Fibroblast of skin of left quadriceps (primary cell): ENCODE measurements at places on chromosomes 6 and 20.

- no peak for DNase-seq
These were observed 17.5 kb upstream of the MRAP2 start for GRCh38 chr6:84016029-84016428.

DNA sequence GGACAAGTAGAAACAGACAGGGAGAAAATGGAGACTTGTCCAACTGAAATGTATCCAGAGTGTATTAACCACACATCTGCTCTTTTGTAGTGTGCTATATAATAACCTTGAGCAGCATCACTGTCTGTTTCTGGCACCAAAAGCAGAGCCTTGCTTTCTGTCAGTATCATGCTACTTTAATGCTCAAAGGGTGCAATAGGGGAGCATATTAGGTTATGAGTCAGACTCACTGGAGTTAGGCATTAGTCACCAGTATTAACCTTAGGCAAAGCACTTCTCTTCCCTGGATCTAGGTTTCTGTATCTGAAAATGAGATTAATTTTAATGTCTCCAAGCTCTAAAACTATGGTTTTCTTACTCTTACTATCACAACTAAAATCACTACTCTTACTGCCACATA is 280.1 kb downstream of the TFAP2B start:
- no peak for DNase-seq

DNA sequence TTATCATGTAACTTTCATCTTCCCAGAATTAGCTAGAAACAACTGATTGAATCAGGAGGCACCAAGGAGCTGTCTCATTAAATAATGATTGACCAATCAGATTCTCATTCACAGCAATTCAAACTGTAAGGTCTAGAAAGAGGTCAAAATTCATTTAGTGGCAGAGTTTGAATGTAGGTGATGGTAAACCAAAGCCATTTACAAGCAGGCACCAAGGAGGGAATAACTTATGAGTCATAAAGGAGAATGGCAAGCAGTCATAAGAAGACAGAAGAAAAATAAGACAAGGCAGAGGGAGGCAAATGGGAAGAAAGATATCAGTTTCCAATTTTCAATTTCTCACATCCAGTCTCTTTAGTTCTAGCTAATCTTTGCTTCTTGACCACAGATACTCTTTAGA is 52.9 kb upstream of the DEFB112 start:
- DNase-seq = no peak

GRCh38 chr6:159053781-159054398 is 9.1 kb upstream of the TAGAP start:
- DNase-seq = no peak

- no peak for DNase-seq
These were observed 70.5 kb upstream of the MYLIP start for GRCh38 chr6:16058201-16058928.

- no peak for DNase-seq
These were observed 18.4 kb upstream of the MRPS18A start for GRCh38 chr6:43705996-43706395.

GRCh38 chr6:163588220-163588919 is 173.9 kb downstream of the QKI start:
- peak; percentile 21 for DNase-seq

DNA sequence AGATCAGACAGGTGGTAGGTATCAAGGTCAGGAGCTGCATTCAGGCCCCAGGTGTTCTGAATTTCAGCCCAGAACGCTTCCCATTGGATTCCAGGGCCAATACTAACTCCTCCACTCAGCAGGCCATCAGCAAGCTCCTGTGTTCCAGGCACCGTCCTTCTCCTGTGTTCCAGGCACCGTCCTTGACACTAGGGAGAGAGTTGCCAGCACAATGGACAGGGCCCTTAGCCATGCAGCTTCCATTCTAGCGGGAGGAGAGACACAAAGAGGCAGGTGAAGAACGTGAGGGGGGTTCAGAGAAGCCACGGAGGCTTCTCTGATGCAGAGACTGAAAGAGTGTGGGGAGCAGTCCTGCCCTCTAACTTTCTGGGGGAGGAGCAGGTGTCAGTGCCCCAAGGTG is 77.7 kb downstream of the FOXC1 start:
- DNase-seq = no peak

GRCh38 chr6:97497713-97498331 is 214.8 kb upstream of the MMS22L start:
- DNase-seq = peak; percentile 36

DNA sequence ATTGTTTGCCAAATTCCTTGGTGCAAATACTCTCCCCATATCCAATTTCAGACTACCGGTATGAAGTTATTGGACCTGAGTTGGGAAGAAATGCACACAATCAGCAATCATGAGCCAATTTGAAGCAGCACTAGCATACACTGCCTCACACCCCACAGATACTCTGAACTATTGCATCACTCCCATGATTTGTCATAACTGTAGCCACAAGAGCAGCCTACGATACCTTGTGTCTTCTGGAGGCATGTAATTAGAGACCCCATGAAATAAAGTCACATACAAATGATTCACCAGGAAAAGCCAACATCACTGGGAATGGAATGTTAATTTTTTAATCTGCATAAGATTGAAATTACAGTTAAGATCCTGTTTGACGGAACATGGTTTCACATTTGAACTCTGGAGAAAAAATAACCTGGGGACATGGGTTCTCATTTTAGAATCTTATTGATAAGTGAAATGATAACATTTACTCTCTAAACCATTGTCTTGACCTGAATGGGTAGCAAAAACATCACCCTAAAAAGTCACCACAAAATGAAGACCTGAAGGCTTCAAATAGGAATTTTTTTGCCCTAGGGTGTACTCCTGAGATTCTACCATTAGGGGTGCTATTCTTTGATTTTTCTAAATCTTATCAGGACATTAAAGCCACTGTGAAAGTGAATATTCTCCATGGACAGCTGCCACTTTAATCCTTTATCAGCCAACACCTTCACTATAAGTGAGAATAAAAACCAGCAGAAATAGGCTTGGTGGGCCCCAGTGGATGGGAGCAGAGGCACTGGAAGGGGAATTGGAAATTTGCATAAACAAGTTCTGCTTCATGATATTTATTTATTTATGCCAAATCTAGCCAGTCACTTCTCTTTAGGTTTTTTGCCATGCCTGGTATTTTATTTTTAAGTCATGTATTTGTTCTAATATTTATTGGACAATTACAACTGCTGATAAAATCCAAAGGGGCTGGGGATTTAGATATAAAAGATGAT is 34.5 kb upstream of the HBS1L start:
- peak; percentile 54 for DNase-seq

DNA sequence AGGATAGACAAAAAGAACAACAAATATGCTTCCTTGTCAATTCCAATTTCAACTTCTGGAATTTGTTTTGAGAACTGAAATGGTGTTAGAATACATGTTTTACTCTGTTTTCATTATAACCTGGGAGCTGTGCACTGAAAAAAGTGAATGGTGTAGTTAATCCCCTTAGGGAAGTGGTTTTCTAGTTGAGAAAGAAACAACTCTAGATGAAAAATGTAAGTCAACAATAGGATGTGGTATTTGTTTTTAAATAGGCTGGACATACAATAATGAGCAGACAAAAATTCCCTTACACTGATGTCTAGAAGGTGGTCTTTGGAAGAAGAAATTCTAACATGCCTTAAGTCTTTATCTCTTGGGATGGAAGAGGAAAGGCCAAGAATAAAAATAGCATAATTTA is 59.9 kb upstream of the TINAG start:
- no peak for DNase-seq

- no peak for DNase-seq
These were observed 141.6 kb upstream of the SHLD1 start for GRCh38 chr20:5608442-5609161.

DNA sequence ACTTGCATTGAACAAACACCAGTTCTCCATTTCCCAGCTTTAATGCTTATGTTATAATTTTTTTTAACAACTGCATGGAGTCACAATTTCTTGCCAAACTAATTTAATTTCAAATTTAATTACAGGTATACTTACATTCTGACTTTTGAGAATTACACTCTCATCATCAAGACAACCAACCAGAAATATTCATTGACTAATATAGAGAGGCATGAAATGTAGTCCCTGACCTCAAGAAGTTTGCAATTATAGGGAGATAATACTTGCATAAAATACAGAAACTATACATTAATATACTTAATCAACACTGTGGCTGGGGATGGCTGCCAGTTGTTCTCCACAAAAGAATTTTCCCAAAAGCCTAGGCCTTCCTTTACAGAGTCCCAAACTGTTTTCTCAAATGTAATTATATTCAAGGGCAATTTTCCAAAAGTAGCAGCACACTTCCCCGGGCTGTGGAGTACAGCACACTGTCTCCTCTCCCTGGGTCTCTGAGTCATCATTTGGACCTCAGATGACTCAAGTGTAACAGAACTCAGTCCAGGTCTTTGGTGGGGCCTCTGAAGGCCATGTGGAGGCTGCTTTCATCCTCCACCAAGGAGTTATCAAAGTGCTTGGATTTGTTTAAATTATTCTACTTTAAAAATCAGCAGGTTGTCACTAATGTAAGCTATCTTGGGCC is 114.1 kb downstream of the KIF16B start:
- DNase-seq = peak; percentile 78

DNA sequence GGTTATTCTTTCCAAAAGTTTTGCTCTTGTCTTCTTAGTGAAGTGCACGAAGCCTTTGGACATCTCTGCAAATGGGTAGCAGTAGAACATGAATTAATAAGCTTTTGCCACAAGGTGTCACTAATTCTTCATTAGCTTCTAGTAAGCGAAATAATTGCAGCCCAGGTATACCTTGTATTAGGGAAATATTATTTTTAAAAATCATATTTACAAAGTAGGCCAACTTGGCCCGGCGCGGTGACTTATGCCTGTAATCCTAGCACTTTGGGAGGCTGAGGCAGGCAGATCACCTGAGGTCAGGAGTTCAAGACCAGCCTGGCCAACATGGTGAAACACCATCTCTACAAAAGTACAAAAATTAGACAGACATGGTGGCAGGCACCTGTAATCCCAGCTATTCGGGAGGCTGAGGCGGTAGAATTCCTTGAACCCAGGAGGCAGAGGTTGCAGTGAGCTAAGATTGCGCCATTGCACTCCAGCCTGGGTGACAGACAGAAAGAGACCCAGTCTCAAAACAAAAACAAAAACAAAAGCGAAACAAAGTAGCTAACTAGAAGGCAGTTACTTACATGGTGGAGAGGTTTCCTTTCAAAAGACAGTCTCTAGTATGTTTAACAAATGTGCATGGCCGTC is 8.8 kb upstream of the RSPH3 start:
- no peak for DNase-seq

- DNase-seq = no peak
These were observed 9.1 kb upstream of the REPS1 start for GRCh38 chr6:138997136-138997535.

GRCh38 chr6:20686142-20686541 is 151.9 kb downstream of the CDKAL1 start:
- DNase-seq = no peak

DNA sequence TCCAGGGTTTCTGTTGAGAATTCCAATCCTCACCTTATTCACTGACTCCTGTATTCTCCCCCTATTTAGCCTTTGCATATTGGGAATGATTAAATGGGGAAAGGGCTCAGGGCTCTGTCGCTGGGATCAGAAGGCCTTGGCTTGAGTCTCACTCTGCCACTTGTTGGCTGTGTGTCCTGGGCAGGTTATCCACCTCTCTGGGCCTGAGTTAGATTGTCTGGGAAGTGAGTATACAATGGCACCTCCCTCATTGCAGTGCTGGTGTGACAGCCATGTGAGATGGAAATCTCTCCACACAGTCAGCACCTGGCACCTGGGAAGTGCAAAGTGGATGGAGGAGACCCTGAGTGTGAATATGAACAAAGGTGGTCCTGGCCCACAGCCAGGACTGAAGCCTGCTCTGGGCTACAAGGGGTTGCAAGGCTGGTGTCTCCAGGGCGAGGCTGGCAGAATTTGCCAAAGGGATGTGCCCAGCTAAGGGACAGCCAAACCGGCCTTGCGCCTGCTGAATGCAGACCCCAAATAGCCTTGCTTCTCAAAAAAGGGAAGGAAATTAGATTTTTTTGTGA is 200.0 kb upstream of the PMEPA1 start:
- DNase-seq = no peak

DNA sequence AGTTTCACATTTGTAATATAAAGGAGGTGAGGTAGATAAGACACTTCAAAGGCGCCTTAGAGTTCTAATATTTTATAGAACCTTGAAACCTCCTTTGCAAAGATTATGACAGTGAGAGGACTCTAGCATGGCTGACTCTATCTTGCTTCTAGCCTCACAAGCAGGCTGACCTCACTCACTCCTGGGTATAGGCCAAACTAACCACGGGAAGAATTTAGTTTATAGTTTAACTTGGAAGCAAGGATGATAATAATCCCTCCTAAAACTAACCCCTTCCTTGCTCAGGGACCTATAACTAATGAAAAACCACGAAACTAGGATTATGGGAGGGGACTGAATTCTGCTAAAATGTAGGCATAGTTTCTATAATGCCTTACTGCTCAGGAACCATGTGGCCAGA is 84.3 kb downstream of the FILIP1 start:
- no peak for DNase-seq

DNA sequence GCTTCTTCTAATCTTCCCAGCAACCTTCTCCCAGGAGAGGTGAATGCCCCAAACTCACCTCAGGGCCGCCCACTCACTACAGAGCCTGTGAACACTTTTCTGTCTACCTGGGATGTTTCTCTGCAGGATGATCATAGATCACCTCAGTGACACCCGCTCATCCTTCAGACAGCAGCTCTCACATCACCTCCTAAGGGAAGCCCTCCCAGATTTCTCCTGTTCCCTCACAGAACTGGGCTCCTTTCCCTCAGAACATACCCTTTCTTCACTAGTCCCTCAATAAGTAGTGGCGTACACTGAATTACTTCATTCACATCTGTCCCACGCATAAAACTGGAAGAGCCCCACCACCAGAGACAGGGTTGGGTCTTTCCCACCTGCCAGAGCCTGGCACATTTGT is 57.8 kb downstream of the CDK5RAP1 start:
- DNase-seq = no peak

- no peak for DNase-seq
These were observed 27.2 kb downstream of the ERMARD start for GRCh38 chr6:169778646-169779045.

DNA sequence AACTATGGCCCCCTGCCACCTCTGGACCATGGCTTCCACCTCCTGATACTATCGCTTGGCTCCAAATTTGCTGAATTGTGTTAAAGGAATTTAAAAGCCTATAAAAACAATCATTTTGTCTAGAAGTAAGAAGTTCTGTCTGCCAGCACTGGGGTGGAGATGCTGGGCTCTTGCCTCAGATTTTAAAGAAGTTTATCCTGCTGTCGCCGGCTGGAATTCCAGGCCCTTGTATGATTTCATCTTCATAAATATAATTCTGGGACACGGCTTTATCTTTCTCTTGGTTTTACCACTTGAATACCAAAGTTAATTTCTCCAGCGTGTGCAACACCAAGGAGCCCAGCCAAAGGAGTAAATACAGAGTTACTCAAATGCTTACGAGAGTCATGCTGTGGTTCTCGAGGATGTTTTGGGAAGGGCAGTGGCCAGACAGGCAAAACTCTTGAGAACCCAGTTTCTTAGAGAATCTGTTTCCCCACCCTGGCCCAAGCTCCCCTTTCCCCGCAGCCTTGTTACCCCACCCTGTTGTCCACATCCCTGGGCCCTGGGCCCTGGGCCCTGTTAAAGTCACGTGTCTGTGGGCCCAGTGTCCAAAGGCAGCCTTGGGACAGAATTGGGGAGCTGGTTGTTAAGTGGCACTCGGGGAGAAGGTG is 31.9 kb downstream of the C6orf89 start:
- DNase-seq = peak; percentile 73
